GM12878 (cell line): ENCODE measurements at places on chromosomes 6 and 20. TPM values are rescaled to one million over a fixed set of nuclear protein-coding genes. Genes with fewer than 3 reads are reported as not detected.

The KCNQ2 gene
- polyA plus RNA-seq: 0.14 TPM in 1 of 2 replicates, not detected in the other

The IL20RA gene
- not detected in 2 replicates for polyA plus RNA-seq

The PGM3 gene
- polyA plus RNA-seq: 33.8 and 36.0 TPM in 2 replicates

The ADAM33 gene
- polyA plus RNA-seq: not detected in 2 replicates

The SLC35D3 gene
- not detected in 2 replicates for polyA plus RNA-seq

The TRERF1 gene
- polyA plus RNA-seq: 5.7 and 6.6 TPM in 2 replicates

- no peak overlapping the region for H3K4me3 ChIP-seq
- peaks cover 4% of the 10 kb centered on the region; the same call in 1 of the 2 replicates for H3K4me1 ChIP-seq
- H3K27ac ChIP-seq: no peak overlapping the region
- H3K27me3 ChIP-seq: no peaks in the 10 kb centered on the region
- no peak for DNase-seq
Measured at GRCh38 chr6:36714511-36714910, 16.9 kb downstream of the RAB44 start.

DNA sequence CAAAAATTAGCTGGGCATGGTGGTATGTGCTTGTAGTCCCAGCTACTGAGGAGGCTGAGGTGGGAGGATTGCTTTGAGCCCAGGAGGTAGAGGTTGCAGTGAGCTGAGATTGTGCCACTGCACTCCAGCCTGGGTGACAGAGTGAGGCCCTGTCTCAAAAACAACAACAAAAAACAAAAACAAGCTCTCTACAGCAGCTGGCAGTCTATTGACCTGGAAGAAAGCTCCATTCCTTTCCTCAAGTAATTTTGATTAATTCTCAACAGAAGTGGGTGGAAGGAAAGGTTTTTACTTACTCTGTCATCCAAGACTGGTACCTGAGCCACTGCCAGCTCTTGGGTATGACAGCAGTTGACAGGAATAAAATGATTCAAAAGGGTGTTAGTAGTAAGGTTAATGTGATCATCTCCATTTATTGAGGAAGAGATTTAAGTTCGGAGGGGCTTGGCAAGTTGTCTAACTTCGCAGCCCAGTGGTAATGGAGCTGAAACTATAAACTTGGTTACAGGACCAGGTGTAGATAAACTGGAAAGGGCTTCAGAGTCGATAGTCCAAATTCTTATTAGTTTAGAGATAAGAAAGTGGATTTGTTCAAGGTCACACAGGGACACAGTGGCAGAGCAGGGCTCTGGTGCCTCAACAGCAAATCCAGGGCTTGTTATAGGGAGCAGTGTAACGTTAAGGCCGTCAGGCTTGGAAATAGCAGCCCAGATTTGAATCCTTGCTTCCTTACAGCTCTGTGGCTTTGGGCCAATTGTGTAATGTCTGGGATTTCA is 14.8 kb downstream of the SRSF3 start:
- no peak for DNase-seq
- no peaks in the 10 kb centered on the region for H3K27me3 ChIP-seq
- no peaks in the 10 kb centered on the region for H3K4me1 ChIP-seq
- no peak overlapping the region for H3K4me3 ChIP-seq

DNA sequence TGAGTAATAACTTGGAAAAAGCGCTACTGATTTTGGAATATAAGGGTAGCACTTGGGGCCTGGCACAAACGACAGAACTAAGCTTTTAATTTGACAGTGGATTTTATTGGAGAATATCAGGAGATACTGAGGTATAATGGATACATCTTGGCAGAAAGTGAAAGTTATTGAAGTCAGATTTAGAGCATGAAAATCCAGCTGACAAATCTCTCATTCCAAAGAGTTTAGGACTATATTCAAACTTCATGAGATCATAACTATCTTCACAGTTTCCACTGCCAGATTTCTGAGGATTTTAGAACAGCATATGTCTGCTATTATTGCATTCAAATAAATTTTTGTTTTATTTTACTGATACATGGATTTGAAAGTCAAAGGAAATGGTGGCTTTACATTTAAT is 132.3 kb upstream of the THEMIS start:
- no peak overlapping the region for H3K27ac ChIP-seq
- no peak overlapping the region for H3K4me3 ChIP-seq
- no peak for DNase-seq
- no peaks in the 10 kb centered on the region for H3K36me3 ChIP-seq
